GM04503 (cell line): ENCODE measurements at places on chromosomes 13 and 19.

- DNase-seq = no peak
Measured at GRCh38 chr19:46515879-46516350, 20.2 kb upstream of the PNMA8B start.

GRCh38 chr13:90995614-90996013 is 351.9 kb upstream of the MIR17HG start:
- DNase-seq = no peak

DNA sequence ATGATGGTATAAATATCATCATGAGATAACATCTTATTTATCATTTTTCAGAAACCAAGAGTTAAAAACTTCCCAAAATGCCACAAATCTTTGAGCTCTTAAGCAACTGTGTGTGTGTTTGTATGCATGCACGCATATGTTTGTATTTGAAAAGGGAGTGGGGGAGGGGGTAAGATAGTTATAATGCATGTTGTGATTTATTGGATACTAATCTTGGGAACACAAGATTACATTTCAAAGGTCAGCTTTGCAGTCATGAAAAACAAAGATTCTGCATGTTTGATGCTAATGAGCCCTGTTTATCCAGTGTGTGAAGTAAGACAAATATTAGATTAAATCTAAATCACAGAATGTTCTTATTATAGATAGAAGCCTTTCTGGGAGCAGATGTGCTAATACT is 355.9 kb downstream of the DCT start:
- no peak for DNase-seq

GRCh38 chr19:292951-293350 is 1.7 kb upstream of the PLPP2 start:
- no peak for DNase-seq

- DNase-seq = no peak
Measured at GRCh38 chr13:71304861-71305260, 562.1 kb downstream of the DACH1 start.
